ENCODE measurements at places on chromosomes 3 and 15.

GRCh38 chr3:9507586-9508578 lies 45.7 kb downstream of the LHFPL4 start:
- no peaks in the 10 kb centered on the region for H3K4me1 ChIP-seq
- H3K27me3 ChIP-seq: peaks cover 47% of the 10 kb centered on the region
- H3K36me3 ChIP-seq: no peaks in the 10 kb centered on the region
- no peak overlapping the region for H3K4me3 ChIP-seq
- DNase-seq: no peak
- no peak overlapping the region for H3K27ac ChIP-seq

GRCh38 chr15:57540736-57541135 lies 51.0 kb upstream of the MYZAP start:
- peaks cover 15% of the 10 kb centered on the region for H3K4me1 ChIP-seq
- no peak for DNase-seq
- no peak overlapping the region for H3K4me3 ChIP-seq
- peaks cover 42% of the 10 kb centered on the region for H3K36me3 ChIP-seq
- H3K27me3 ChIP-seq: no peaks in the 10 kb centered on the region

DNA sequence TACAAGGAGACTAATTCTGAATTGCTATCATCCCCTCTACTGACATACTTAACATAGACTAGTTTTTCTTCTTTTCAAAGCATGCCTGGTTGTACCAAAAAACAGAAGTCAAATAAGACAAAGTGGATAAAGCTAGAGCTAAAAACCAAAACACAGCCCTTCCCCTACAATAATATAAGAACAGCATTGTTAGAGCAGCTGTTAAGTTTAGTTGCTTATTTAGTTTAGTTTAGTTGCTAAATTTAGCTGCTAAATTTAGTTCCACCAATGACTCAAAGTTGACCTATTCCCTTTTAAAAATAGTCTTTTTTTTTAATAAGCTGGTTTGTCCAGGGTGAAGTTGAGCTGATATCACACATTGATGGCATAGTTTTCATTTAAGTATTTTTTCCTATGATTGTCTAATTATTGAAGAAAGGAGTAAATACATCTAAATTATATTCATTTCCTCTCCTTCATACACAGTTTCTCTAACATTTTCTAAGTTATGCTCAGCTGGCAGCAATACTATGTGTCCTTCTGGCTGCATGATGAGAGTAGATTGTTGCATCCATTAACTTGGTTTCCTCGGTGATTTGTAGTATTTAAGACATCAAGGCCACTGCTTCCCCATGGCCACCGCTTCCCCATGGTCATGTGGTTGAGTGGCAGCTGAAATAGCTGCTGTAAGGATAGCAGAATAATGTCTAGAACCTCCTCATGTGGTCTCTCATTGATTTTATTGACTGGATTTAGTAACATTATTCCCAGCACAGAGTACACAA lies 718.6 kb upstream of the NECTIN3 start:
- H3K27me3 ChIP-seq: no peaks in the 10 kb centered on the region
- no peak for DNase-seq
- no peaks in the 10 kb centered on the region for H3K36me3 ChIP-seq
- no peaks in the 10 kb centered on the region for H3K4me1 ChIP-seq
- no peak overlapping the region for H3K27ac ChIP-seq

DNA sequence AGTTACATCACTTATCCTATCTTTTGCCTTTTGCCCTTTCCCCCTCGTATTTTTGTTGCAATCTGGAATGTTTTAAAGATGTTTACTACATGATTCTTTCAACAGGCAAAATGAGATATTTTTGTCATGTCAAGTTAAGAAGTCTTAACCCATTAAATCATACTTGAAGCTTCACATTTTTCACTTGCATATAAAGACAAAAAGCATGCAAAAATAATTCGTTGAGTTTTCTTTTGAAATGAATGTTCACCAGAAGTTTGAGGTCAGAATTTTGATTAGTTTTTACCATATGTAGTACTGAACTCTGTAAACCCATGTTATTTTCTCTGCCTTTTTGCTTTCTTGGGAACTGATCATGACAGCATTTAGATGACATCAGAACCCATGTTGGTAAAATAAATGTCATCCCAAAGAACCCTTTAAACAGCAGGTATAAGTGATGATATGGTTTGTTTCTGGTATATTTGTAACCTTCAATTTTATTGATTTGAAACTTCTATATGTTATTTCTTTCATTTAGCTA lies 188.5 kb downstream of the GHSR start:
- peaks cover 14% of the 10 kb centered on the region for H3K36me3 ChIP-seq
- no peaks in the 10 kb centered on the region for H3K27me3 ChIP-seq
- peaks cover 65% of the 10 kb centered on the region for H3K4me1 ChIP-seq
- DNase-seq: no peak

DNA sequence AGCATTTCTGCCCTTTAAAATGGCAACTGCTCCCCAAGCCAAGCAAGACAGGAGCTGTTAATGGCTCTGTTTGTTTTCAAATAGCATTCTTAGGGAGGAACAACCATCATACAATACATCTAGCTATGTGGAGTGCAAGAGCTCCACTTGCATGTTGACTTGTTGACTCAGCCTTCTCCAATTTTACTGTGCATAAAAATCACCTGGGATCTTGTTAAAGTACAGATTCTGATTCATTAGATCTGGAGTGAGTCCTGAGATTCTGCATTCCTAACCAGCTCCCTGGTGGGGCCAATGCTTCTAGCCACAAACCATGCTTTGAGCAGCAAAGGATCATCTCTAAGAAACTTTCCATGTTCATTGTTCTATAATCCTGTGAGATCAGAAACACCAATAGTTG lies 171.4 kb downstream of the THRB start:
- no peaks in the 10 kb centered on the region for H3K36me3 ChIP-seq
- H3K4me3 ChIP-seq: no peak overlapping the region
- H3K27ac ChIP-seq: no peak overlapping the region
- no peak for DNase-seq
- H3K27me3 ChIP-seq: peaks cover 4% of the 10 kb centered on the region

DNA sequence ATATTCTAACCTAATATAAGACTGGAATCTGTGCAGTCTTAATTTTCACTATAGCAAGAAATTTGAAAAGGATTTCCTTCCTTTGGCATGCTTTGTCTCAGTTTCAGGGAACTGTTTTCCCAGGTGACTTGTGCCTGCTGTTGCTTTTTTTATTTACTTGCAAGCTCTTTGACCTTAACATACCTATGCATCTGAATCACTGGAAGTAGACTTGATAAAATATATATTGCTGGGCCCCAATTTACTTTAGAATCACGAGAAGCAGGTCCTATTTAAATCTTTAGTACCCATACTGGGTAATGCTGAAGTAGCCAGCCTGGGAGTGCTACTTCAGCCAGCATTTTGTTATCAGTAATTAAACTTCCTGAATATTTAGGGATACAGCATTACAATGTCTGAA lies 257.9 kb upstream of the ALCAM start:
- H3K27me3 ChIP-seq: no peaks in the 10 kb centered on the region
- no peak for DNase-seq
- peaks cover 9% of the 10 kb centered on the region for H3K36me3 ChIP-seq
- peaks cover 4% of the 10 kb centered on the region for H3K4me1 ChIP-seq

- H3K27me3 ChIP-seq: no peaks in the 10 kb centered on the region
- no peaks in the 10 kb centered on the region for H3K36me3 ChIP-seq
- no peak overlapping the region for H3K27ac ChIP-seq
Measured at GRCh38 chr15:35496585-35496984, 49.4 kb downstream of the DPH6 start.

- DNase-seq: no peak
- H3K27me3 ChIP-seq: no peaks in the 10 kb centered on the region
- H3K36me3 ChIP-seq: peaks cover 5% of the 10 kb centered on the region
- H3K4me3 ChIP-seq: no peak overlapping the region
Measured at GRCh38 chr3:64276131-64276530, 50.9 kb upstream of the PRICKLE2 start.

GRCh38 chr15:39110746-39111145 lies 470.1 kb upstream of the THBS1 start:
- H3K27ac ChIP-seq: no peak overlapping the region
- H3K27me3 ChIP-seq: no peaks in the 10 kb centered on the region
- H3K36me3 ChIP-seq: no peaks in the 10 kb centered on the region
- no peak for DNase-seq
- H3K4me1 ChIP-seq: peaks cover 18% of the 10 kb centered on the region

GRCh38 chr3:105032541-105032940 lies 334.2 kb upstream of the ALCAM start:
- no peak overlapping the region for H3K4me3 ChIP-seq
- no peaks in the 10 kb centered on the region for H3K4me1 ChIP-seq
- H3K27ac ChIP-seq: no peak overlapping the region
- DNase-seq: no peak

DNA sequence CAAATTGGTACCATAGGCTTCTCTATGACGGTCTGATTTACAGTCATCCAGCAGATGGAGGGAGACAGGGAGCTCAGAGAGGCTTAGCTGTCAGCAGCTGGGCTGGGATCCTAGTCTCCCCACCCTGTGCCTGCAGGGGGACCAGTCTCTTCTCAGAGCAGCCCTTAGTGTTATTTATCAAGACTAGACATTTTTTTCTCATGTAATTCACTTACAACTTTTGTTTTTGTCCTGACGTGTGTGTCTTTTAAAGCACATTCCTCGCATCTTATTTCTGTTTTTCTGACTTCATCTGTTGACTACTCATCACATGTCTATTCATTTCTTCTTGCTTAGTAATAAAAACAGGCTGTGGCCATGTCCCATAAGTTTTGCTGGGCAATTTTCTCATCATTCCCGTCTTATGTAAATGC lies 116.1 kb downstream of the KLF13 start:
- H3K4me1 ChIP-seq: peaks cover 2% of the 10 kb centered on the region
- no peaks in the 10 kb centered on the region for H3K27me3 ChIP-seq
- DNase-seq: no peak
- H3K36me3 ChIP-seq: no peaks in the 10 kb centered on the region
- H3K4me3 ChIP-seq: no peak overlapping the region

DNA sequence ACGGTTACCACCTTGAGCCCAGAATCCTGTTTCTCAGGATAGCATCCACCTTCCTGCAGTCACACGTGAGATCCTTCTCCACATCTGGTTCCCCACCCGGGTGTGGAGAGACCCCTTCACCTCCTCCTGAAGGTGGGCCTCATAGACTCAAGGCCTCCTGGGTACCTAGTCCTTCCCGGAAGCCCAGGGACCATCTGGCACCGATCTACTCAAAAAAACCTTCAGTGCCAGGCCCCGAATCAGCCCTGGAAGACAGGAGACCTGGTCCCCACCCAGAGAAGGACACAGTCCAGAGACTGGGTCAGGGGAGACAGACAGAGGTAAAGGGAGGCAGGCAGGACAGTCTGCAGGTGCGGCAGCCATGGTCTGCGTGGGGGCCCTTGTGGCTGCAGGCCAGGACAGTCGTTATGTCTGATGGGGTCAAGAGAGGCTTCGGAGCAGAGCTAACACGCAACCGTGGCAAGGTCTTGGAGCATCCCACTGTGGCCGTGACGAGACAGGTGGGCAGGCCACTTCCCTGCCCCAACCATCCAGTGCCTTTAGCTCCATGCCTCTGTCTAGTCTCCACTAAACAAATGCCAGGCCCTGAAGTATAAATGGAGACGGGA lies 112.2 kb upstream of the ABHD17C start:
- no peaks in the 10 kb centered on the region for H3K27me3 ChIP-seq
- H3K27ac ChIP-seq: no peak overlapping the region
- H3K36me3 ChIP-seq: peaks cover 8% of the 10 kb centered on the region
- H3K4me3 ChIP-seq: no peak overlapping the region
- no peak for DNase-seq

GRCh38 chr3:184004476-184004875 lies 13.2 kb downstream of the ABCC5 start:
- no peak overlapping the region for H3K4me3 ChIP-seq
- H3K4me1 ChIP-seq: peaks cover 24% of the 10 kb centered on the region
- DNase-seq: no peak
- H3K27ac ChIP-seq: no peak overlapping the region
- no peaks in the 10 kb centered on the region for H3K27me3 ChIP-seq

DNA sequence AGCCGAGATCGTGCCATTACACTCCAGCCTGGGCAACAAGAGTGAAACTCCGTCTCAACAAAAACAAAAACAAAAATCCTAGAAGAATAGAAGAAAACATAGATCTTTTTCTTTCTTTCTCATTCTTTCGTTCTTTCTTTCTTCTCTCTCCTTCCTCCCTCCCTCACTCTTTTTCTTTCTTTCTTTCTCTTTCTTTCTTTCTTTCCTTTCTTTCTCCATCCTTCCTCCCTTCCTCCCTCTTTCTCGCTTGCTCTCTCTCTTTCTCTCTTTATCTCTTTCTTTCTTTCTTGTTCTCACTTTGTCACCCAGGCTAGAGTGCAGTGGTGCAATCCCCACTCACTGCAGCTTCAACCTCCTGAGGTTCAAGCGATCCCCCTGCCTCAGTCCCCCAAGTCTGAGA lies 33.8 kb upstream of the MUC4 start:
- H3K4me3 ChIP-seq: no peak overlapping the region
- no peaks in the 10 kb centered on the region for H3K4me1 ChIP-seq
- no peaks in the 10 kb centered on the region for H3K27me3 ChIP-seq
- DNase-seq: no peak
- no peak overlapping the region for H3K27ac ChIP-seq

DNA sequence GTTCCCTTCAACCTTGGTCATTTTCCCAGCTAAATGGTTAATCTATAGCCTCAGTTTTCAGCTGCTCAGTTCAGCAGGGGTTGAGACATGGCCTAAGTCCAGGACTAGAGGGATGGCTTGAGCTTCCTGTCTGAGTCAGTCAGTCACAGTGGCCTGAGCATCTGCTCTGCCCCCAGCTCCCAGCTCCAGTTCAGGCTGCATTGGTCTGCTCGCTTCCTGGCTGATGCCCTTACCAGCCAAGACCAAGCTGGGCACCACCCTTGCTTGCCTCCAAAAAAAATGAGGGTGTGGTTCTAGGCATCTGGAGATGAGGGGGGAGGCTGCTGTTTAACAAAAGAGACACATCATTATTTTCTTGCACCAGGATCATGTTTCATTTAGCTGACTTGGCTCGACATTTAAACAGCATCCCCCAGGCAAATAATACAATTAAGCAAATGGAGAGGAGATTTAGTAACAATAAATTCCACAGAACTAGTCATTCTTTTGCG lies 70.7 kb downstream of the WNT5A start:
- peaks cover 19% of the 10 kb centered on the region for H3K4me1 ChIP-seq
- no peak for DNase-seq
- no peaks in the 10 kb centered on the region for H3K27me3 ChIP-seq

DNA sequence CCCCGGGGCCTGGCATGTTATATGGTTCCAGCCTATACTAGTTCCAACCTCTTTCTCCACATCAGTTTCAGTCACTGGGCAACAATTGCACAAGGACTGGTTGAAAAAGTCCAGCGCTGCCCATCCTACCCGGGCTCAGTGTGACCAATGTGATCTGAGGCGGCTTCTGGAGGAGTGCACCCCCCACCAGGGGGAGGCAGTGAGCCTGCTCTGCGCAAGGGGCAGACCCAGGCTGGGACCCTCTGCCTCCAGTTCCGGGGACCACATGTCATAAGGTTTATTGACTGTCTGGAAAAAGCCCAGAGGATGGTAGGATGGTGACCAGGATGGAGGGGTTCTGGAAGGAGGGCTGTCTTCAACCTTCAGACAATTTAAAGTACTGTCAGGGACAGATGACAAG lies 25.6 kb upstream of the NR2E3 start:
- H3K4me3 ChIP-seq: no peak overlapping the region
- H3K27ac ChIP-seq: no peak overlapping the region
- peaks cover 18% of the 10 kb centered on the region for H3K4me1 ChIP-seq
- H3K36me3 ChIP-seq: no peaks in the 10 kb centered on the region

- DNase-seq: no peak
- H3K4me1 ChIP-seq: no peaks in the 10 kb centered on the region
- peaks cover 2% of the 10 kb centered on the region for H3K36me3 ChIP-seq
- peaks cover 3% of the 10 kb centered on the region for H3K27me3 ChIP-seq
- H3K27ac ChIP-seq: no peak overlapping the region
- H3K4me3 ChIP-seq: no peak overlapping the region
Measured at GRCh38 chr3:124752051-124752450, 21.8 kb downstream of the UMPS start.
